ENCODE measurements at places on chromosomes 7 and 10. TPM values are rescaled to one million over a fixed set of nuclear protein-coding genes. Genes with fewer than 3 reads are reported as not detected.

GRCh38 chr7:149496642-149497391 lies 792 bp downstream of the ZNF746 start:
- peak; percentile 59 for DNase-seq

- DNase-seq: no peak
These were observed 502.6 kb downstream of the NRG3 start for GRCh38 chr10:82377608-82378007.

DNA sequence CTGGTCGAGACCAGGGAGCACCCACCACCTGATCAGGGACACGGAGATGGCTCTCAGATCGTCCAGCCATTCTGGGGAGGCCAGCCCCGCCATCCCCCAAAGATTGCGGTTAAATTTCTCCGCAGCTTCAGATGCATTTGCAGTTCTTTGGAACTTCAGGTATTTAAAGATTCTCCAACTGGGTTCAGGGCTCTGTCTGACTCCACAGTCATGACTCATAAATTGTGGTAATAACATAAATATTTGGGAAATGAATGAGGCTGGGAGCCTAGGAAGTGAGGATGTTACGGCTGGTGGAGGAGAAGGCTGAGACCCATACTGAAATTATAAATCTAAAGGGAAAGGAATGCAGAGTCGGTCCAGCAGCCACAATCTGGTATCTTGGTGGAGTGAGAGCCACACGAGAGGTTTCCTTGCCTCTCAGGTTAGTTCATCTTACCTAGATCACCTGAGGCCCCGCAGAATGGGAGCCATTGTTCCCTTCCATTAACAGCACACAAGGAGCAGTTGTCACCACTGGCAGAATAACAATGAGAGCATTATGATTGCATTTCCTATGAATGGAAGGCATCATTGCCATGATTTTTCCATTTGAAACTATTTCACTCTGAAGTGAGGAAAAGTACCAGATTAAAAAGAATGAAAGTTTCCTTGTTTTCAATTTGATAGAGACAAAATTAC lies 26.7 kb upstream of the DNAJB6 start:
- DNase-seq: no peak

Gene SPDYE11
- total RNA-seq: not detected

Gene IDI2
- total RNA-seq: 0.40 TPM

Gene CELF2
- 81.6 TPM for total RNA-seq

Gene ASZ1
- total RNA-seq: not detected

Gene ZNF727
- total RNA-seq: 3.8 TPM
